ENCODE measurements at places on chromosomes 5 and 9.
A peak's percentile ranks its signal among the peaks of the same experiment; 100 is the strongest.

GRCh38 chr9:92807031-92807756 lies 42.6 kb upstream of the BICD2 start:
- peaks cover 69% of the 10 kb centered on the region for H3K27me3 ChIP-seq
- no peaks in the 10 kb centered on the region for H3K36me3 ChIP-seq
- no peak overlapping the region for H3K4me3 ChIP-seq
- no peak for DNase-seq

- H3K27me3 ChIP-seq = no peaks in the 10 kb centered on the region
- H3K4me3 ChIP-seq = no peak overlapping the region
- H3K4me1 ChIP-seq = no peaks in the 10 kb centered on the region
Observed at GRCh38 chr5:9168791-9169556, 376.9 kb downstream of the SEMA5A start.

GRCh38 chr5:751496-751895 lies 33.0 kb downstream of the ZDHHC11B start:
- no peaks in the 10 kb centered on the region for H3K27me3 ChIP-seq
- no peak overlapping the region for H3K4me3 ChIP-seq
- DNase-seq = peak; percentile 9
- no peaks in the 10 kb centered on the region for H3K4me1 ChIP-seq

GRCh38 chr9:32886021-32886420 lies 102.7 kb downstream of the TMEM215 start:
- no peaks in the 10 kb centered on the region for H3K4me1 ChIP-seq
- DNase-seq = no peak
- H3K4me3 ChIP-seq = no peak overlapping the region

- H3K4me3 ChIP-seq = no peak overlapping the region
- no peaks in the 10 kb centered on the region for H3K4me1 ChIP-seq
- no peak for DNase-seq
Observed at GRCh38 chr9:71665247-71665646, 103.1 kb downstream of the CEMIP2 start.

DNA sequence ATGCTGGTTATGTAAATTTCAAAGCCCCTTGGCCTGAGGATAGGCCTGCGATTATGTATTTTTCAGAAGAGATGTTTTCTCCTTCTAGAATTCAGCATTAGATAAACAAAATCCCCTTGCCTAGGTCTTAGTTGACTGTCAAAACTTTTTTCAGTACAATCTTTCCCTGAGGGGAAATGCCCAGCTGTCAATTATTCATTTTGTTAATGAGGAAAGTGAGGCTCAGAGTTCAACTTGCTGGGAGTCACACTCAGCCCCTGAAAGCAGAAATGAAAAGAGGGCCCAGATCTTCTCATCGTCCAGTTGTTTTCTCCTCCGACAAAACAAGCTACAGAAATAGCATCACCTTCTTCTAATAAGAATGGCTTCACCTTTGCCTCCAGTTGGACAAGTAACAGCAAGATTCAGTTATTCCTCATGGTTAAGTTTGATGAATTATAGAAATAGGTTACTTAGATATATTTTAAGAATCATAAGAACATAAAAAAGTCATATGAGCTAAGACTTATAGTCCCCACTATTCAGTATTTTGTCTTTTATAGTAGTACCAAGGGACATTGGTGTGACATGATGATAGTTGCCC lies 627.1 kb upstream of the WWC1 start:
- no peak overlapping the region for H3K27ac ChIP-seq
- H3K4me1 ChIP-seq = no peaks in the 10 kb centered on the region
- no peaks in the 10 kb centered on the region for H3K27me3 ChIP-seq
- no peak overlapping the region for H3K4me3 ChIP-seq
- H3K36me3 ChIP-seq = no peaks in the 10 kb centered on the region
- no peak for DNase-seq

DNA sequence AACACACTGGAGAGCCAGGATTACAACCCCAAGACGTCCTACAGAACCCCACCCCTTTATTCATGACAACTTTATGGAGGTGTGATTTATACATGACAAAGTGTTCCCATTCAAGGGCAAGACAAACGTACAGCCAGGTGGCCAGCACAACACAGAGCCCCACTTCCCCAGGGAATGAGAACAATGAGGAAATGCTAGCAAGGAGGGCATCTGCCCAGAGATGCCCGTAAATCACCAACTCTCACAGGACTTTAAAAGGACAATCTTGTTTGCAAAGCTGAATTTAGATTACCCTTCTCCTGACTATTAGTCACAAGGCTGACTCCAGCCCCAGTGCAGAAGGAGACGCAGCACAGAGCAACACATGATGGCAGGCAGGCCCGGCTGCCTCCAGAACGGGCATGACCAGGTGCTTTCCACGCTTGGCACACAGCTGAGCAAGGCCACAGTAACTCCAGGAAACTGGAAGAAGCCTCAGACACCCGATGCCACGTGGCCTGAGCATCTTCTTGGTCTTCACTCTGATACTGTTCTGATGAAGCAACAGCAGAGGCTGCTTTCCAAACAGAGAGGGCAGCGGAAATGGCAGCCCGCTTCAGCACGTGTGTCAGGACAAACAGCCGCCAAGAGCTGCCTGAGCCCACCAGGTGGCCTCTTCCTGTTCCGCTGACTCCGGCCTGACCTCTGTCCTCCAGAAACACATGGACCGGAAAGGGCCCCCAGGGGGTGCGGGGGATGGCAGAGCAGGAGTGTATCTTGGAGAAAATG lies 51.4 kb downstream of the ROR2 start:
- peaks cover 6% of the 10 kb centered on the region for H3K4me1 ChIP-seq
- H3K36me3 ChIP-seq = no peaks in the 10 kb centered on the region
- H3K27me3 ChIP-seq = no peaks in the 10 kb centered on the region
- H3K27ac ChIP-seq = peak overlapping the region; percentile 41
- no peak overlapping the region for H3K4me3 ChIP-seq

- H3K4me1 ChIP-seq = peaks cover 8% of the 10 kb centered on the region
- no peaks in the 10 kb centered on the region for H3K36me3 ChIP-seq
- no peaks in the 10 kb centered on the region for H3K27me3 ChIP-seq
- no peak overlapping the region for H3K4me3 ChIP-seq
- no peak for DNase-seq
Observed at GRCh38 chr5:114358329-114358728, 3.5 kb upstream of the KCNN2 start.

DNA sequence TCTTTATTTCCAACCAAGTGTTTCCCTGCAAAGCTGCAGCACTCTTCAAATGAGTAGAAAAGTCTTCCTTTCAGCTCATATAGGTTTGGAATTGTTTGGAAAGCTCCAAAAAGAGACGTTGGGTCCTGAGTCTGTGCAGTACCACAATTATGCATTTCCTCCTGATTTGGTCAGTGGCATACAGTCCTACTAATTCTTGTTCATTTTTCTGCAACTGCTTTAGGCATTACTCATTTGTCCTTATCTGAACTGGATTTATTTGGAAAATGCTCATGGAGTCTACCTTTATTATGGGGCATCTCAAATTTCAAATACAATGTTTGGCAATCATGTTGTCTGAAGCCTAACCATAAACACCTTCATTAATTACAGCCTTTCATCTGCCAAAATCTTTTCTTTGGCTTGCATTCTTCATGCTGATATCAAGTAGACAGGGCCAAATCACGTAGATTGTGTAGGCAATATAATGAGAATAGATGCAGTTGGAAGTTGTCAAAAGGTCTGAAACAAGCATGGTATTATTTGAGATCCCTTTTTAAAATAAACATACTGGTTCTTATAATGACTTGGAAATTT lies 232.8 kb downstream of the TLE1 start:
- no peaks in the 10 kb centered on the region for H3K36me3 ChIP-seq
- H3K27me3 ChIP-seq = no peaks in the 10 kb centered on the region
- no peak overlapping the region for H3K27ac ChIP-seq
- H3K4me1 ChIP-seq = no peaks in the 10 kb centered on the region

- H3K36me3 ChIP-seq = no peaks in the 10 kb centered on the region
- H3K4me1 ChIP-seq = no peaks in the 10 kb centered on the region
- no peak for DNase-seq
- H3K27ac ChIP-seq = no peak overlapping the region
Observed at GRCh38 chr9:29717631-29718030, 2144.3 kb upstream of the C9orf72 start.

- H3K27me3 ChIP-seq = no peaks in the 10 kb centered on the region
- H3K4me3 ChIP-seq = peak within 1 kb of the TSS; percentile 69
- H3K36me3 ChIP-seq = no peaks in the 10 kb centered on the region
- peaks cover 5% of the 10 kb centered on the region for H3K4me1 ChIP-seq
Observed at GRCh38 chr5:163460562-163461171, at the start of gene HMMR. Gene HMMR, plus strand, starts transcription at chr5:163460632. Its CDS starts 61 bp downstream, at chr5:163460693.

GRCh38 chr9:137267933-137268355 lies 9.6 kb upstream of the TOR4A start:
- no peaks in the 10 kb centered on the region for H3K27me3 ChIP-seq
- no peak overlapping the region for H3K4me3 ChIP-seq
- H3K4me1 ChIP-seq = no peaks in the 10 kb centered on the region
- H3K36me3 ChIP-seq = peaks cover 5% of the 10 kb centered on the region

DNA sequence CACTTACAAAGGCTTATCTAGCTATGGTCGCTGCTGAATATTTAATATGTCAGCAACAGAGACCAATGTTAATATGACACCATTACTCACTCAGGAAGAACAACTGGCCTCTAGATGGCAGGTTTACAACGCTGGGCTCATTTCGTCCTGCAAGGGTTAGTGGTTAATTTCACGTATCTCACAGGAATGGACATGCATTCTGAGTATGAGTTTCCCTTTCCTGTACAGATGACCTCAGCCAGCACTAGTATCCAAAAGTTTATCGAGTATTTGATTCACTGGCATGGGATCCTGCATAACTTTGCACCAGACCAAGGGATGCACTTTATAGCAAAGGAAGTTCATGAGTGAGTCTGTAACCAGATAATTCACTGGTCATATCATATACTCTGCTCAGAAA lies 8.7 kb upstream of the TRPC7 start:
- no peaks in the 10 kb centered on the region for H3K4me1 ChIP-seq
- no peak overlapping the region for H3K27ac ChIP-seq
- no peak overlapping the region for H3K4me3 ChIP-seq
- H3K27me3 ChIP-seq = no peaks in the 10 kb centered on the region

GRCh38 chr9:76153339-76153738 lies 240.9 kb downstream of the RFK start:
- no peaks in the 10 kb centered on the region for H3K36me3 ChIP-seq
- H3K27ac ChIP-seq = no peak overlapping the region
- H3K27me3 ChIP-seq = no peaks in the 10 kb centered on the region
- no peaks in the 10 kb centered on the region for H3K4me1 ChIP-seq

- no peak for DNase-seq
- no peak overlapping the region for H3K27ac ChIP-seq
- H3K4me3 ChIP-seq = no peak overlapping the region
- peaks cover 24% of the 10 kb centered on the region for H3K36me3 ChIP-seq
- no peaks in the 10 kb centered on the region for H3K4me1 ChIP-seq
Observed at GRCh38 chr5:150694612-150695011, 6.2 kb downstream of the RBM22 start.

- H3K27ac ChIP-seq = no peak overlapping the region
- no peaks in the 10 kb centered on the region for H3K4me1 ChIP-seq
- no peaks in the 10 kb centered on the region for H3K27me3 ChIP-seq
- no peak overlapping the region for H3K4me3 ChIP-seq
- H3K36me3 ChIP-seq = no peaks in the 10 kb centered on the region
Observed at GRCh38 chr9:121249563-121249962, 18.4 kb upstream of the GSN start.

DNA sequence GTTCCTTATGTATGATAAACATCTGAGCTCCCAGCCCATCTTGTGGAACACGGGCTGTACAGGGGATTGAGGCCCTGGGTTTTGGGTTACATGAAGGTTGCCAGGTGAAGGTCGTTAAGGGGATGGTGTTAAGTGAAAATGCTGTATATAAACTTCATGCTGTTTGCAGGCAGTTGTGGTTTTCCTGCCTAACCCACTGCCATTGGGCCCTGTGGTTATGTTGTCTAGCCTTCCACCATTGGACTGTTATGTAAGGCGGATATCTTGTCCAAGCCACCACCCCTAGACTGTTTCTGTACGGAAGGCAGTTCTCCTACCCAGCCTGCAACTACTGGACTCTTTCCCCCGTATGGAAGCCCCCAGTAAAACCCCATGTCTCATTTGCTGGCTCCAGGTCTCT lies 246.1 kb downstream of the KIF4B start:
- no peak overlapping the region for H3K27ac ChIP-seq
- H3K36me3 ChIP-seq = no peaks in the 10 kb centered on the region
- H3K27me3 ChIP-seq = no peaks in the 10 kb centered on the region

DNA sequence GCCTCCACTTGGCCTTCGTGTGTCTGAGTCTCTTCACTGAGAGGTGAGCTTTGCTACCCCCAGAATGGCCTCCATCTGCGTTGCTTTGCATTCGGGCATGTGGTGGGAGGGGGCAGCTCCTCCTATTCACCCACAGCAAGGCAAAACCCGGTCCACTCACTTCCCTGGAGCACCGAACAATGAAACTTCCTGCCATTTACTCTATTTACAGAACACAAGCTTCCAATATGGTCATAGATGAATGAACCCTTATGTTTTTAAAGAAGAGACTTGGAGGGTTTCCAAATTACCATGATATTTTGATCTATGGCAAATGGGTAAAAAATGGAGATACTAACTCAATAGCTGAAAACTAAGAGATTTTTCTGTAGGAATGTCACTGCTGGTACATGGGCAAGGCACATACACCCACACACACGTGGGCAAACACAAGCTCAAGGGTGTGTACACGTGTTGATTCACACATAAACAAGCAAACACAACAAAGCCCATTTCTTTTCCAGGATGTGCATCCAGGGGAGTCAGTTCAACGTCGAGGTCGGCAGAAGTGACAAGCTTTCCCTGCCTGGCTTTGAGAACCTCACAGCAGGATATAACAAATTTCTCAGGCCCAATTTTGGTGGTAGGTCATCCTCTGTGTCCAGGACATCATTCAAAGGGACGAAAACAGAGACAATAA lies 5.2 kb downstream of the GABRP start:
- no peaks in the 10 kb centered on the region for H3K27me3 ChIP-seq
- H3K4me1 ChIP-seq = peaks cover 4% of the 10 kb centered on the region
- H3K27ac ChIP-seq = peak overlapping the region; percentile 84
- no peak overlapping the region for H3K4me3 ChIP-seq
- H3K36me3 ChIP-seq = no peaks in the 10 kb centered on the region
- no peak for DNase-seq

GRCh38 chr5:39742916-39743315 lies 318.1 kb upstream of the DAB2 start:
- no peaks in the 10 kb centered on the region for H3K27me3 ChIP-seq
- no peaks in the 10 kb centered on the region for H3K4me1 ChIP-seq
- no peak overlapping the region for H3K27ac ChIP-seq
- H3K36me3 ChIP-seq = no peaks in the 10 kb centered on the region
- DNase-seq = no peak

DNA sequence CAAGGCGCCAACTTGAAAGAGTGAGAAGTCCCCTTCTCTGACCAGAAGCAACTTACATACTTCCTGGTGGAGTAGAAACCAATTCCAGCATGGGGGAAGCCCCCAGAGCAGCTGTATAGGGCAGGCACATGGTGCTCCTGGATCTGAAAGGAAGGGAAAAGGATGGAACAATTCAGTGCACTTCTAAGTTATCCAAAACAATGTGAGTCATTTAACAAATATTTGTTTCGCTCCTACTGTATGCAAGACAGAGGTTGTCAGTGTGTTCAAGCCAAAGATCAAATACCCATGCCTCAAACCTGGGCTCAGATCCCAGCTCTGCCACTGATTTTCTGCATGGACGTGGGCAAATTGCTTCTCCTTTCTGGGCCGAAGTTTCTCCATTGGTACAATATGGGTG lies 67.1 kb downstream of the LHX2 start:
- no peaks in the 10 kb centered on the region for H3K4me1 ChIP-seq
- no peak overlapping the region for H3K4me3 ChIP-seq
- H3K27ac ChIP-seq = peak overlapping the region; percentile 77
- no peaks in the 10 kb centered on the region for H3K27me3 ChIP-seq

Data from breast epithelium (tissue), 4 donors.